NCI-H187 treated with DMSO at 0.1 percent for 48 hours (cell line): ENCODE measurements at places on chromosomes 1 and 21.

DNA sequence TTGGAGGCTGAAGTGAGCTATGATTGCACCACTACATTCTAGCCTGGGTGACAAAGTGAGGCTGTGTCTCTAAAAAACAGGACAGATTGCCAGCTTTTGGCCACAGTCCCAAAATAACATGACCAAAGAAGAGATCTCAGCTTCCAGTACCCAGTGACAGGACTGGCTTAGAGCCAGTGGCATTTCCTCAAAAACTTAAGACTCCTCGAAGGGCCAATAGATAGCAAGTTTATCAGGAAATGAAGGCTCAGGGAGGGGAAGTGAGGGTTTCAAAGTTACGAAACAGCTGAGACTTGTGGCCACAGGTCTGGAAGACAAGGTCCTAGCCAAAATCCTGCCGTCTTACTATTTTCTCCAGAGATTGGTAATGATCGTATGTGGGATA lies 6.3 kb upstream of the TMEM39B start:
- DNase-seq = no peak

GRCh38 chr1:178262120-178262500 lies 168.2 kb downstream of the RASAL2 start:
- no peak for DNase-seq

DNA sequence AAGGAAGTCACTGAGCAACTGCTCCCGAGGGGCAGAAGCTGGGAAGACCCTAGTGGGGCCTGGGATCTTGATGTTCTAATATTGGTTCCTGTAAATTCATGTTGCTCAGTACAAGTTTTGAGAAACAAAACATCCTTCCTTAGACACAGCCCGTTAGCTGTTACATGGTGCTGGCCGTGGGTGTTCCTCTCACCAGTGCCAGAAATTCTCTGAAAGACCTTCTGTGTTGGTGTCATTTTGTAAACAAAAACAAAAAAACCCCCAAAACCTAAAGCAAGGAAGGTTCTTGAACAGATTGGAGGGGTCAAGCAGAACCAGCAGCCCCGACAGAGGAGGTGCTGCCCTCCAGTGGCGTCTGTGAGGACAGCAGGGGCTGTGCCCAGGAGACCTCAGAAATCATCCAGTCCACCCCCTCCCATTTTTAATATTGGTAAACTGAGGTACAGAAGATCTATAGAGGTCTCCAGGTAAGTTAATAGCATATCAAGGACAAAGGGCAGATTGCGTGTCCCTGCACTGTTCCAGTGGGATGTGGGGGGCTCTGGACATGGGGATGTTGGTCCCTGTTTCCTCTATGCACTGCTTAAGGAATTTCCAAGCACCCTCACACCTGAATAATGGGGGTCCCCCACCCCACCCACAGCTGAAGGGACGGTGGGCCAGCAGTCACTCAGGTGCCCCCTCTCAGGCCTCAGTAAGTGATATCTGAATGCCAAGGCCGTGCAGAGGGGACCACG lies 38.2 kb downstream of the SLC2A7 start:
- no peak for DNase-seq

DNA sequence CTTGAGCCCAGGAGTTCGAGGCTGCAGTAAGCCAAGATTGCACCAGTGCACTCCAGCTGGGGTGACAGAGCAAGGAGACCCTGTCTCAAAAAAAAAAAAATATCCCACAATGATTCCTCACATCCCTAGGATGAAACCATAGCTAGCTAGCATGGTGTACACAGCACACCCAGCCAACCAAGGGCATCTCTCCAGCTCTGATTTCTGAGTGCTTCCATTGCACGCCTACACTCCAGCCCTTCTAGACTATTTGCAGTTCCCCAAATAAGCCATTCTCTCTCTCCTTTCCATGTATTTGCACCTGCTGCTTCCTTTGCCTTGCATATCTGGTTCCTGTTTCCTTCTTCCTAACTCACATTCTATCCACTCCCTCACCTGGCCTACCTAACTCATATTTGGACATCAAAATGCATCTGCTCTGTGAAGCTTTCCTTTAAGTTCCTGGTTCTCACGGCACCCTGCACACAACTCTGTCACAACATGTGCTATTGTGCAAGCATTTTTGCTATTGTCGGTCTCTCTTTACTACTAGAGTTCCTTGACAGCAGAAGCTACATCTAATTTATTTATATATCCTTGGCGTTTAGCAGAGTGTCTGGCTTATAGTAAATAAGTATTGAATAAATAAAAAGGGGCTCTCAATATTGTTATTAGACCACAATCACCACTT lies 2.4 kb upstream of the ELAPOR1 start:
- DNase-seq = no peak

- DNase-seq = no peak
Measured at GRCh38 chr21:32463889-32464300, 51.4 kb downstream of the EVA1C start.

- no peak for DNase-seq
Measured at GRCh38 chr1:106717591-106717990, 338.9 kb upstream of the PRMT6 start.

GRCh38 chr1:67393240-67393639 lies 37.0 kb downstream of the SERBP1 start:
- no peak for DNase-seq

GRCh38 chr1:117664314-117664713 lies 58.5 kb downstream of the TENT5C start:
- DNase-seq = no peak

GRCh38 chr1:160755461-160755860 lies 16.4 kb downstream of the SLAMF7 start:
- DNase-seq = no peak

GRCh38 chr1:204829133-204829825 lies 41.4 kb upstream of the NFASC start:
- DNase-seq = no peak

DNA sequence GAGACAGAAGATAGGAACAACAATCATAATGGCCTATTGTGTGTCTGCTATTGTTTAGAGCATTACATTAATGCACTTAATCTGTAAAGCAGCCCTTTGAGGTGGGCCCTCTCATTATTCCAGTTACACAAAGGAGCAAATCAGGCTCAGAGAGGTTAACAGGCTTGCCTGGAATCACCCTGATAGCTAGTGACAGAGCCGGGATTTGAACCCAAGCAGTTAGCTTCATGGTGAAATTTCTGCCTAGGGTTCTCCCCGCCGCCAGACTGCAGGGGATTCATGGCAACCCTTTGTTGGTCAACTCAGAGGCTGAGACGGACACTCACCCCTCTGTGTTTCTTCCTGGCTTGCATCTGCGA lies 7.1 kb downstream of the HEYL start:
- no peak for DNase-seq

DNA sequence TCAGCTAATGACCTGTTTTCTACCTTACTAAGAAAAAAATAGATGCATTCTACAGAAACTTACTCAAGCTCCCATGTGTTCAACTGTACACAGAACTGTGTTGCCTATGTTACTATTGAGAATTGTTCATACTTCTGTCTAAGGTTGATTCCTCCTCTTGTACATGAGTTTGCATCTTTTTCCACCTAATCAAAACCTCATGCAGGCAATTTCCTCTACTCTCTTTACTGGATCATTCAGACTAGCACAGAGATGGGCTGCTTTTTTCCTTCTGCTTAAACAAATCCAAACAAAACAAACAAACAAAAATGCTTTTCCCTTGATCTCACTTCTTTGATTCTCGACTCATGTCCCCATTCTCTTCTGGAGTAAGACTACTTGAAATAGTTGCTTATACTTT lies 58.8 kb upstream of the PTGFR start:
- DNase-seq = no peak

- DNase-seq = no peak
Measured at GRCh38 chr1:210532223-210532598, 203.5 kb downstream of the HHAT start.

- no peak for DNase-seq
Measured at GRCh38 chr1:54859700-54860391, 27.1 kb downstream of the DHCR24 start.

DNA sequence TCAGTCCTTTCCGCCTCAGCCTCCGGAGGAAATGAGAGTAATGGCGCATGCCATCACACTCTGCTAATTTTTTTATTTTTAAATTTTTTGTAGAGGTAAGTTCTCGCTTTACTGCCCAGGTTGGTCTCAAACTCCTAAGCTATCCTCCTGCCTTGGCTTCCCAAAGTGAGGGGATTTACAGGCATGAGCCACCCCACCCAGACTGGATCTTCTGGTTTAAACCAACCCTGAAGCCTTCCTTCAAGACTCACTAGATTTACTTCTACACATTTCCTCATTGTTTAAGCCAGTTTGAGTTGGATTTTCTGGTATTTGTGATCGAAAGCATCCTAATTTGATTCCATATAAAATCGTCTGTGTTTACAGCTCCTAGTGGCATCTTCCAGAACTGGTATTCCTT lies 23.1 kb upstream of the SCAF4 start:
- DNase-seq = no peak

DNA sequence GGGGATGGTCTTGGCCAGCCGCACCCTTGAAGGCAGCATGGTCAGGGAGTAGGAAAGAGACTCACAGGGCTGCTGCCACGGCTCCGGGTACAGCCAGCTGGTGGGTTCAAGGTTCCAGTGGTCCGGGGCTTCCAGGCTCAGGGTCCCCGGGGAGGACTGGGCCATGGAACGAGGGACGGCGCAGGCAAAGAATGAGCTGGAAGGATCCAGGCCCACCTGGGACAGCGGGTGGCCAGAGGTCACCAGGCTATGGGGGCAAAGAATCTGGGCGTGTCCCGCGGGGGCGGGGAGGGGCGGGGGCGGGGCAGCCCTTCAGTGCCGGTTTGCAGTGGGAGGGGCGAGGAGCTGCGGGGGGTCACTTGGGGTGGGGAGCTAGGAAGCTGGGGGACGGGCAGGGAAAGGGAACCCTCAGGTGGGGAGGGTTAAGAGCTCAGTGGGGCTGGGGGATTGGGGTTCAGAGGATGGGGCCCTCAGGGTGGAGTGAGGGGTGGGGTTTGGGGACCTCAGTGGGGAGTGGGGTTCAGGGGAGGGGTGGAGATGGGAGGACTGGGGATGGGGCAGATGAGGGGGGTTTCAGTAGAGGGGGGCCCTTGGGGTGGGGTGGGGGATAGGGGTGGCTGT lies at the start of gene DNMT3L:
Gene DNMT3L, minus strand, starts transcription at position 223 of the 621 bp plus-strand sequence. CDS start 638 bp downstream, outside the sequence.
- DNase-seq = no peak

GRCh38 chr21:45454926-45455673 lies 50.1 kb downstream of the COL18A1 start:
- DNase-seq = no peak

GRCh38 chr1:9100471-9101043 lies 28.3 kb downstream of the GPR157 start:
- no peak for DNase-seq

DNA sequence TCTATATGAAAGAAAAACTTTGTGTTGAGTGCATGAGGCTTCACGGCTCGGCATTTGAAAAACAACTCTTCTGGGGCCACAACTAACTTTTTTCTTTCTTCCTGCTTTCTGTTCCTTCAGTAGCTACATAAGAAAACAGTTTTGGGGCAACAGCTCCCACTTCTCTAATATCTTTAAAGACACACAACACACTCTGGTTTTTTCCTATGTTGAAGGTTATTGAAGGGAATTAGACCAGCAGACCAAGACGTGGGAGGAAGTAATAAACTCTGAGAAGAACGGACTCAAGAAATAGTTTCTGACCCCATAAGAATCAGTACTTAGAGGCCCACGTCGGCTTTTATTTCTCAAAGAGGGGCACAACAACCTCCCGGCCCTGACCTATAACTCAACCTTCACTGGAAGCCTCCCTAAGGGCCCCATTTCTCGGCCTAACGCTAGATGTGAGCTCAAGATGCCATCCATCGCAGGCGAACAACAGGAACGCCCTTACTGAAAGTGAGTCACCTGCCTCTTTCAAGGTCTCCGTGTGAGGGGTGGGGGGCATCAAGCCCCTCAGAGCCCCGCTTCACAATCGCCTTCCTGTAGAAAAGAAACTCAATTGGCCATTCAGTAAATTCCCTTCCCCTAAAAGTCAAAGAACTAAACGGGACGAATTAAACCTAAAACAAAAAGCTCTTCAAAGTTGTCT lies 844 bp downstream of the ZMYM6 start:
- DNase-seq = no peak

DNA sequence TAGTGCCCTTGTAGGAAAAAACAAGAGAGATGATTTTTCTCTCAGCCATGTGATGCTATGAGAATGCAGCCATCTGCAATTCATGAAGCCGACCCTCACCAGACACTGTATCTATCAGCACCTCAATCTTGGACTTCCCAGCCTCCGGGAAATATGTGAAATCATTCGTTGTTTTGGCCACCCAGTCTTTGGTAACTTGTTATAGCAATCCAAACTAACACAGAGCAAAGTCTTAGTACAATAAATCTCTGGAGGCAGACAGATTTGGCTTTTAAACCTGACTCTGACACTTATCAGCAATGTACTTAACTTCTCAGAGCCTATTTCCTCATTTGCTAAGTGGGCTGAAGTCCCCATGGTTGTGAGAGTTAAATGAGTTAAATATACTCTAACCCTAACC lies 5.1 kb upstream of the MED18 start:
- no peak for DNase-seq

DNA sequence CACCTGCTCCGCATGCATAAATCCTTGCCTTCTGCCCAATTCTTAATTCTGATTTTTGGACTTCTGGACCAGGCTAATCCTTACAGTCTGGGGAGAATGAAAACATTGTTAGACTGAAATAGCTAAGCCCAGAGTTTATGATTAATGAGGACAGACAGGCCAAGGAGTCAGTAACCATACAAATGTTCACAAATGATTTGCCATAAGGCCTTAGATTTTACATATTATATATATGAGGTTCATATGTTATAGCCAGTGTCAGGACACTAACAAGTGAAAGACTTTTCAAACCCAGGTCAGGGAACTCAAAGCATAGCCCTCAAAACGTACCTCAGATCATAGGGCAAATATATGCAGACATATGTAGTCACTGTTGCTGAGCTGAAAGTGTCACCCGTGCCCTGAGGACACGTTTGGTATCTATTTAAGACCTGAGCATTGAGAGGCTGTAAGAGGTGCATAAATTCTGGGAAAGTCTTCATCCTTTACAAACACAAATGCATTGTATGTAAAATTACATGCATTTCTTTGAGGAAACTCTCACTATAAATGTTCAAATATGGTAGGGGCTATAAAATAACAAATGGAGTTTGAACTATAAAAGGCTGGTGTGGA lies 45.3 kb upstream of the FBXO28 start:
- no peak for DNase-seq
